HFFc6 (cell line): ENCODE measurements at places on chromosomes 3 and 15. TPM values are rescaled to one million over a fixed set of nuclear protein-coding genes. Genes with fewer than 3 reads are reported as not detected.
A peak's percentile ranks its signal among the peaks of the same experiment; 100 is the strongest.

- DNase-seq, result no peak
These were observed 155.4 kb downstream of the ZMAT3 start for GRCh38 chr3:178916223-178916622.

DNA sequence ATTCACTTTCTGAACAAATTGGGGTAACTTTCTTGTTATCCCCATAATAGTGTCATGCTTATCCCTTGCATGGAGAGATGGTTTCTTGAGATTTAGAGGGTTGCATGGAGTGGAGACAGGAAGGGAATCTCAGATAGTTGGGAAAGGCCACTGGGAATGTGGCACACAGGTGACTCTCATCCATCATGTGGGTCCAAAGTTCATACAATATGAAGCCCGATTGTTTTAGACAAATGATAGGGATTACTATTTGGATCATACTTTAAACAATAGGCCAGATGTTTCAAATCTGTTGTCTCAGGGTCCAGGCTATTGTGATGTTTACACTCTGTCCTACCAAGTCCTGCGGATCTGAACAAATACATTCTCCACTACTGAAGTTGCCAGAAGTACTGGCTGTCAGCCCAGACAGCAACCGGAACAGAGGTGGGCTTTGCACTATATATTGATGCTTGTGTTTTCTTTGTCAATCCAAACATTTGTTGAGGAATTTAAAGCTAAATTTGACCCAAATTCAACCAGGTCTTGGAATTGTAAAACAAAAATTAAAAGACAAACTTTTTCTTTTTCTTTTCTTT, 39.2 kb upstream of the NMNAT3 start:
- no peak for DNase-seq

DNA sequence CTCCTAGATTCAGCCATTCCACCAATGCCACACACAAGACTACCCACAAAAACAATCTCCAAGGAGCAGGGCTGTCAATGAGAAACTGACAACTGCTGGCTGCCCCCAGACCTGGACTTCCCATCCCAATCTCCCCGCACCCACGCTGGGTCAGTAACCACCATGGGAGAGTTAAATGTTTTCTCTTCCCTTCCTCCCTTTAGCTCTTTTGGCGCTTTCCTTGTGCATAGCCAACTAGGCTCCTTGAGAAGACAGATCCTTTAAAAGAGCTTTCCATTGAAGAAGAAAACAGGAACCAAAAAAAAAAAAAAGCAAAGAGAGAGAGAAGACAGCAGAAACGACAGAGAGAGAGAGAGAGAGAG, 8.3 kb downstream of the BCL6 start:
- DNase-seq, result no peak

DNA sequence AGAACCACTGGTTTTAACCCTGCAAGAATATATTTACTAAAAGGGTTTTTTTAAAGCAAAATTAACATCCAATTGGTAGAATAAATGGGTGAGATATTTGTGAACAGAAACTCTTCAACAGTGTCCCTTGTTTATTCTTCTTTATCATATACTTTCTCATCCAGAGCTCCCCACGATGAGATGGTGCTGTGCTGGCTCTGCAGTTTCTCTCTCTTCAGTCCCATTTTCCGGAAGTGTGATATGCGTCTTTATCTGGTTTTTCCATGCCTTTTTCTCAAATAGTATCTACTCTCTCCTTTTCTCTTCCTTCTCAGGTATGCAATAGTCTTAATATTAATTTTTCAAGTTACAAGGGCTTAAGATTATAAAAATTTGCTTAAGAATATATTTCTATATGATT, 1.5 kb downstream of the EAF2 start:
- no peak for DNase-seq

- DNase-seq, result no peak
These were observed 56.3 kb upstream of the CHD2 start for GRCh38 chr15:92843814-92844213.

DNA sequence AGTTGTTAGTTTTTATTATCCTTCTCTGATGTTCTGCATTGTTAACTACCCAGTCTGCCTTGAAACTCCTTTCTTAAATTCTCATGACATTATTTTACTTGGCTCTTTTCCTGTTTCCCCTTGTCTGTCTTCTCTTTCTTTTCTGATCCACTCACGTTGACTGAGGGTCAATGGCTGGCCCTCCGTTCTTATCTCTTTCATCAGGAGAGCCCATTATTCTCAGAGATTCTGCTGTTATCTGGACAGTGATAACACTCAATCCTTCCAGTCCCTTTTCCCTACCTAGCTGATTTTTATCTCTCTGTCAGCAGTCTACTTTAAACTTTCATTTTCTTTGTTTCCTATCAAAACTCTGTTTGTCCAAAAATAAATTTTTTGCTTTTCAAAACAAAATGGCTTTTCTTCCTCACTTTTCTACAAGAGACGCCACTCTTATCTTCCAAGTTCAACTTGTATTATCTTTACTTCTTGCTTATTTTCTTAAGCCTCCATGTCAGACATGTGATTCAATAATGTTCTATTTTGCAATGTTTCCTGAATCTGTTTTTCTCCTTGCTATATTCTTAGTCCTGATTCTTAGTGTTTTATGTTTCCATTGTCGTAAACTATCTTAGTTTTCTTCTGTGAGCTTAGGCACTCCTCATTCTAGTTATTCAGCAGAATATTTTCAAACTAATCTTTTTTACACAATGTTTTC, 120.2 kb downstream of the NEDD4 start:
- DNase-seq, result no peak

- DNase-seq, result no peak
These were observed 70.6 kb downstream of the GAP43 start for GRCh38 chr3:115693868-115694267.

DNA sequence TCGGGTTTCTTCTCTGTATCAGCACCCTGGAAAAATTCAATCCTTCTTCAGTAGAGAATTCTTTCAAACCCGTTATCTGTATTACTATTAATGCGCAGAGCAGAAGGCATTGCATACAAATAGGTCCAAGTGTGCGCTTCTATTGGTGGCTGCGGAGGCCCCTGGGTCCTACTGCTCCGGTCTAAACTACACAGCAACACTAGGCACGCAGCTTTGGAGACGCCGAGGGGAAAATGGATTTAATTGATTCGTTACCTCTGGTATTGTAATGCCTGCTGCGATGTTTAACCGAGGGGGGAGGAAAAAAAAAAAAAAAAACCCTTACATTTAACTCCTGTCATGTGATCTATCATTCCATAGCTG, at the start of gene ROBO1:
Gene ROBO1 (minus strand): TSS at position 94 of the 363 bp plus-strand sequence.
- no peak for DNase-seq

GRCh38 chr3:52128118-52128683, 26.0 kb downstream of the POC1A start:
- peak; percentile 72 for DNase-seq

Gene CCR2
- not detected in 3 replicates for total RNA-seq

Gene LRRN1
- not detected in 2 replicates for total RNA-seq

Gene PGBD4
- total RNA-seq, result 2.1 to 2.8 TPM (median 2.4 TPM) in 3 replicates

Gene IGDCC3
- total RNA-seq, result not detected in 3 replicates

Gene PML
- 45.9 and 49.1 TPM in 2 replicates for total RNA-seq

Gene TNK2
- total RNA-seq, result 36.7 and 51.4 TPM in 2 replicates

Gene PCOLCE2
- 0.65 and 15.8 TPM in 2 replicates for total RNA-seq

Gene VPS18
- 27.7 to 33.1 TPM (median 29.7 TPM) in 3 replicates for total RNA-seq
